ENCODE measurements at places on chromosomes 3 and 15.

- DNase-seq, result no peak
Measured at GRCh38 chr15:63414474-63415120, 33.0 kb upstream of the CA12 start.

DNA sequence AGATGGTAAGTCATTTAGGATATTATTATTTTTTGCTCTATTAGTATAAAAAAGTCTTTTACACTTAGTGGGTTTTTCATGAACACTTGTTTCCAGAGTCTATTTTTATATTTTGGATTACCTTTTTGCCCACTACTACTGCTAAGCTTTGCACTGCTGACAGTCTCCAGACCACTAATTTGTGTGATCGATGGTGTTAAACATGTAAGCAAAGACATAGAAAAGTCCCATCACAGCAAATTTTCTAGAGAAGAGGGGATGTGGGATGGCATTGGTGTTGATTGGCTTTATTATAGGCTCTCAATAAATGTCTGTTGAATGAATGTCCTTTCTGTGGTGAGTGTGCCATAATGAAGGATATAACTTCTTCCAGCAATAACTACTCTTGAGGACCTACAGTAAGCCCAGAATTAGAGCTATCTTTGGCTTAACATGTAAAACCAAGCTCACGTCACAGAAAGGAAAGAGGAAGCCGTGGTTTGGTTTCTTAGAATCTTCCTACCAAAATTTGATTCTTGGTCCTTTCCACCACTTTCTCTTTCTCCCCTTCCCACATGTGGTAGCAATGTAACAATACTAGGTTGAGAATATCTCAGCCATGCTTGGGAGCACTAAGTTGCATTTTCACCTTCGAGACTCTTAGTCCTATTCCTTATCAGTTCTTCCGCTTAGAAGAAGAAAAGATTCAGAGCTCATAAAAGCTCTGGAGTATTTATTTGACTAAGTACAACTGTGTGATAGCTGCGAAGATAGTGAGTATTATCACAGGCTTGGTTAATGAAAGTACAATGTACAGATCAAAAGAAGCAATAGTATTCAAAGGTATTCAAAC is 90.6 kb upstream of the UMPS start:
- no peak for DNase-seq

DNA sequence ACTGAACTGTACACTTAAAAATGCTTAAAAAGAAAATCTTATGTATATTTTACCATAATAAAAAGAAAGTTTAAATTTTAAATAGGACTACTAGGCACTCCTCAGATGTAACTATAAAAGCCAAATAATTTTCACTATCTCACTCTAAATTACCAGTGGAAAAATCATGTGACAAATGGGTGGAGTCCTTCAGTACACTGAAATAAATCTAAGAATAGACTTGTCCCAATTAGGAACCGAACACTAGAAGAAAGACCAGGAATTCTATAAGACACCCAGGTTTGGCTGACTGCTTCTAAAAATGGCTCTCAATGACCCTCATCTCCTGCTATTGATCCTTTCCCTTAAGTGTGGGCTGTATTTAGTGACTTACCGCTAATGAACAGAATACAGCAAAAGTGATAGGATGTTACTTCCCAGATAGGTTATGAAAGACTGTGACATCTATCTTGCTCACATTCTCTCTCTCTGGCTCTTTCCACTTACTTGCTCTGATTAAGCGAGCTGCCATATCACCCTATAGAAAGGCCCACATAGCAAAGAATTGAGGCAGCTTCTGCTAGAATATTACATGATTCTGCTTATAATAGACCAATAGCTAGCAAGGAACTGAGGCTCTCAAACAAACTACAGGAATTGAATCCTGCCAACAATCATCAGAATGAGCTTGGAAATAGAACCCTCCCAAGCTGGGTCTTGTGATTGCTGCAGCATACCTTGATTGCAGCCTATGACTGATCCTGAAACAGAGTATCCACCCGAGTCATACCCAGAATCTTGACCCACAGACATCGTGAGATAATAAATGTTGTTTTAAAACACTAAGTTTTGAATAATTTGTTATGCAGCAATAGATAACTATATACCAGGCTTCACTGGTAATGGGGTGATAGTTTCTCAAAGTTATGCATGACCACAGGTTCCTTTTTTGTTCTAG is 16.9 kb downstream of the TTBK2 start:
- no peak for DNase-seq

DNA sequence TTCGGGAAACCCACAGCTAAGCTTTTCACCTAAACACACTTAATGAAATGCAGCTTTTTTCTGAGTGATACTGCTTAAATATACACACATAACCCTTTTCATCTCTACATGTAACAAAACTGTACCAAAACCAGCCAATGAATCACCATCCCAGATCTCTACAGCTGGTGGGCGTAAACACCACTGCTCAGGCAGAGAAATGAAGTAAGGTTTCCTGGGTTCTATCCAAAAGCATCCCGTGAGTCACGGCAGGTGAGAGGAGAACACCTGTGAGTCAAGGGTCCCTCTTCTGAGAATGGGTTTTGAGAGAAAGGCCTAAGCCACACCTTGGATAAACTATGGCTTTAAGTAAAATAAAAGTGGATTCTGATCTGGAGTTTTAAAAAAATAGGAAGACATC is 2.6 kb downstream of the CLDN1 start:
- DNase-seq, result no peak

- no peak for DNase-seq
Measured at GRCh38 chr3:179671309-179671708, 18.5 kb downstream of the USP13 start.

DNA sequence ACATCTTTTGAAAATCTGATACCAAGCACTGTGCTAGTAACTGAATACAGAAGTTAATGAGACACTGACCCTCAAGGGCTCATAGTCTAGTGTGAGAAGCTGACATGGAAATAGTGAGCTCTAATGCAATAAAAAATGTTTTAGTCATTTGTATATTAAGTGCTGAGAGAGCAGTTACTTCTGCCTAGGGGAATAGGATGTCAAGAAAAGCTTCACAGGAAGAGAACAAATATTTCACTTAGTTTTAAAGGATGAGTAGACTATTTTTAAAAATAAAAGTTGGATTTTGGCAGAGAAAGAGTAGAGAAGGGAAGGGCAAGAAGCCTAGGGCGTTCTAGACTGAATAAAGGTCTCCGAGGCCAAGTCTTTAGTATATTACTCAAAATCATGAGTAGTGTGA is 158.4 kb downstream of the ATG7 start:
- DNase-seq, result no peak

DNA sequence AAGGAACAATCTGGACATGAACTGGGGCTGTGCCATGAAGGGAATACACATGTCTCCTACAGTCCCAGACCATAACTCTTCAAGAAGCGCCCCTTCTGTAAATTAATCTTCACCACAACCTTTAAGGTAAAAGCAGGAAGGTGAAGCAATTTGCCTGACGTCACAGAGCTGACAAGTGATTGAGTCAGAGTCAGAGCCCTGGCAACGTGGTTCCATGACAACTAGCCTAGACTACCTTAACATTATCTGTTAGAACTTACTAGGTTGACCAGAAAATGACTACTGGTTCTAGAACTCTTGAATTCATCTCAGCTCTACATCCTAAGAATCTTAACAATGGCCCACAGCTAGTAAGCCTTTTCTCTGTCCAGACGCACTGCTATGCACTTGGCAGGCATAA is 124.6 kb downstream of the NTRK3 start:
- DNase-seq, result no peak

GRCh38 chr15:80179025-80179759 is 26.4 kb downstream of the FAH start:
- DNase-seq, result no peak

DNA sequence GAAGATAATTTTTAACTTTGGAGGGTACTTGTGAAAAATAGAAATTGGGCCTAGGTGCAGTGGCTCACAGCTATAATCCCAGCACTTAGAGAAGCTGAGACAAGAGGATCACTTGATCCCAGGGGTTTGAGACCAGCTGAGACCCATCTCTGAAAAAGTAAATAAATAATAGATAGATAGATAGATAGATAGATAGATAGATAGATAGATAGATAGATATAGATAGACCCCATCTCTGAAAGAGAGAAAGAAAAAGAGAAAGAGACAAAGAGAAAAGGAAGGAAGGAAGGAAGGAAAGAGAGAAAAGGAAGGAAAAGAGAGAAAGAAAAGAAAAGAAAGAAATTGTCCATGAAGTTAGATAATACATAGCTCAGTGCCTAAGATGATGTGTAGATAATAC is 35.5 kb downstream of the MRPS25 start:
- no peak for DNase-seq

DNA sequence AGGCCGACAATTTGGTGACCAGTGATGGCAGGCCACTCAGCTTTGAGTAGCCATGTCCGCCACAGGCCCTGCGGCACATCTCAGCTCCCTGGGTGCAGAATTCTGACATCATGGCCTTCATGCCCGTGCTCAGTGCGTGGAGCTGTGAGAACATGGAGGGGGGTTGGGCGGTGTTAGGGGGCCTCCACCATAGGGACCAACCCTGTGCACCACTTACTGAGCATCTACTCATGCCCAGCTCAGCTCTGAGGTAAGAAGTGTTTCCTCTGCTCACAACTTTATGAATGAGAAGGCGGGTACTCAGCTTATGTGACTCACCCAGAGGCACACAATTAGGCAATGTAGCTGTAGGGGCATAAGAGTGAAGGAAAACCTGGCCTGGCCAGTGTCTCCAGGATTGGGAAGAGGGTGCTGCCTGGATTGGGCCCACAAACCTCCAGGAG is 10.5 kb downstream of the ACOX2 start:
- peak; percentile 73 for DNase-seq

- DNase-seq, result no peak
Measured at GRCh38 chr3:37171144-37171543, 3.2 kb downstream of the LRRFIP2 start.

- no peak for DNase-seq
Measured at GRCh38 chr15:86735247-86736040, 655.8 kb downstream of the AGBL1 start.

- DNase-seq, result no peak
Measured at GRCh38 chr15:83107841-83108181, 366 bp downstream of the TM6SF1 start.

GRCh38 chr3:47315069-47315647 is 32.4 kb downstream of the KLHL18 start:
- peak; percentile 24 for DNase-seq

GRCh38 chr3:126659915-126660886 is 5.3 kb upstream of the TXNRD3 start:
- no peak for DNase-seq

DNA sequence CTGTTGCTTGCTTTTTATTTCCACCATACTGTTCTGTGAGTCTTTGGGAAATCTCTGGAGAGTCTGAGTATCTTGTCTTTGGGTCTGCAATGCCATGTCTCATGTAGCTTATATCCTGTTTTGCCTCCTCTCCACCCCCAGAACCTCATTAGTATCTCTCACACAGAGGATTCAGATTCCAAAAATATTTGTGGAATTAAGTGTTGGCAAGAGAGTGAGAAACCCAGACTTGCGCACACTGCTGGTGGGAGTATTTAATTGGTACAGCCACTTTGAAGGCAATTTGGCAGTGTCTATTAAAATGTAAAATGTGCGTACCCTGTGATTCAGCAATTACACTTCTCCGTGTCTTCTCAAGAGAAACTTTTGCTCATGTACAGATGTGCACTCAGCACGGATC is 68.6 kb downstream of the ZNF621 start:
- DNase-seq, result no peak

DNA sequence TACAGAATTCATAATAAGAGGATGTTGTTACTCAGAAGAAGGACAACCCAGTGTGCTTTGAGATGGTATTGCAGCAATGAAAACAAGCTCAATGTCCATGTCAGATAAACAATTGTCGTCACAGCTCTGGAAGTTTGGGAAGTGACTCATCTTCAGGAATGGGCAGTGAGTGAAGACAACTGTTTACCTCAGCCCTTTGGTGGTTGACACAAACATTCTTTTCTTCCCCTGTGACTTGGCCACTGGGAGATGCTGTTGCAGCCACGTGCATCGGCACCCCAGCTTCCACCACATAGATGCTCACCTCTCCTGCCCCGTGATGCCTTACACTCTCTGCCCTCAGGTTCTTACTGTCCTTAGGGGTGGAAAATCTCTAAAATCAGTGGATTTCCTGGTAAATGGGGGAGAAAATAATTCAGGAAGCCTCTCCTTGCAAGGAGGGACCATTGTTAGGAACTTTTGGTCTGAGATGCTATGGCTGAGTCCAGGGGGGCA is 114.1 kb upstream of the GALNT15 start:
- peak; percentile 59 for DNase-seq

DNA sequence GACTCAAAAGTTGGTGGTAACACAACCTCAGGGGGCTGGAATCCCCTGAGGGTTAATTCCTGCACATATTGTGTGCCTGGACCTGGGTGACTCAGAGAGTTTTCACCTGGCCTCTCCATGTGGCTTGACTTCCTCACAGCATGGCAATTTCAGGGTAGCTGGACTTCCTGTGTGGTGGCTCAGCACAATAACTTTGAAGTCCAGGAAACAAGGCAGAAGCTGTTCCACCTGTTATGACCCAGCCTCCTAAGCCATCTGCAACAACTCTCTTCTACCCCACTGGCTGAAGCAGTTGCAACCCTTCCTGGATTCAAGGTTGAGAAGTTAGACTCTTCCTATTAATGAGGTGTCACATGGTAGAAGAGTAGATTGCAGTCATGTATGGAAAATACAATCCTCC is 58.4 kb downstream of the EDEM1 start:
- no peak for DNase-seq

DNA sequence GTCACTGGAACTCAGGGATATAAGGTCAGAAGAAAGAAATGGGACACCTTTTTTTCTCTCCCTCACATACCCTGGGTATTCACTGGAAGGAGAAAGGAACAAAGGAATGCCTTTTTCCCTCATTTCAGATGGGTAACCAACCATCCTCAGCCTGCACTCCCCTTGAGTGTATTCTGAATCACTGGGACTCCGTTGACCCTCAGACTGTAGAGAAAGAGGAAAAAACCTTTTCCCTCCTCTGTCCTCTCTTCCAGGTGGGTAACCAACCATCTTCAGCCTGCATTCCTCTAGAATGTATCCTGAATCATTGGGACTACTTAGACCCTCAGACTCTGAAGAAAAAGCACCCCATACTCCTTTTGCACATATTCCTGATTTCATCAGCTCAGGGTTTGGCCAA is 11.4 kb downstream of the PRR20G start:
- no peak for DNase-seq

DNA sequence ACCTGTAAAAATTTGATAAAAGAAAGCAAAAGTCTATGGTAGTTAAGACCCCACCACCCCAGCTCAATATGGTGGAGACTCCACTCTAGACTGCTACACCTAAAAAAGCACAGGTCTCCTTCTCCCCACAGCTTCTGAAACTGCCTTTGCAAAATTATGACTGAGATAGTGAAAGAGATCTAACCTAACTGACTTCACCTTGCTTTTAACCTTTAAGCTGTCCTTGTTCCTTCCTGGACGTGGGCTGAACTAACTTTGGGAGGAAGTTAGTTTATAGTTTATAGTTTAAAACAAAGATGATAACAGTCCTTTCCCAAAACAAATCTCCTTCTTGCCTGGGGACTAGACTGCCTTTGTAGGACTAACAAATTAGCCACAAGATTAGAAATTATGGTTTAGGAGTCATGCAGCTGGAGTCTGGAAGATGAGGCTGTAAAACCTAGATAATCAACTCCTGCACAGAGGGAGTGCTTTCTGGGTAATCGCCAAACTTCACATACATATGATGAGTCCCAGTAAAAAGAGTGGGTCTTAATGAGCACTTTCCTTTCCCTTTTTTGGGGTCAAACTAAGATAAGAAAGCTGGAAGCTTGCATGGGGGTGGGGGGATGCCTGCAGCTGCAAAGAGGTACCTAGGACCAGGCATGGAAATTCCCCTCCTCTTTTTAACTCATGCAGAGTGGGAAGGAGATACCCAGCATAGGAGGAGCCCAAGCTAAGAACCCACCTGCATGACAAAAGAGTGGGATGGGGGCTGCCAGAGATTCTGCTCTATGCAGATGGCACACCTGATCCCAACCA is 17.5 kb downstream of the CCR8 start:
- no peak for DNase-seq
